Gastrocnemius medialis (tissue), 4 donors: ENCODE measurements at places on chromosomes 3 and 15. TPM values are rescaled to one million over a fixed set of nuclear protein-coding genes. Genes with fewer than 3 reads are reported as not detected.

Gene GOLGA8G
- total RNA-seq = not detected

Gene SLC24A5
- total RNA-seq = not detected

Gene BDH1
- 7.1 TPM for total RNA-seq

Gene EPM2AIP1
- 5.3 TPM for total RNA-seq

DNA sequence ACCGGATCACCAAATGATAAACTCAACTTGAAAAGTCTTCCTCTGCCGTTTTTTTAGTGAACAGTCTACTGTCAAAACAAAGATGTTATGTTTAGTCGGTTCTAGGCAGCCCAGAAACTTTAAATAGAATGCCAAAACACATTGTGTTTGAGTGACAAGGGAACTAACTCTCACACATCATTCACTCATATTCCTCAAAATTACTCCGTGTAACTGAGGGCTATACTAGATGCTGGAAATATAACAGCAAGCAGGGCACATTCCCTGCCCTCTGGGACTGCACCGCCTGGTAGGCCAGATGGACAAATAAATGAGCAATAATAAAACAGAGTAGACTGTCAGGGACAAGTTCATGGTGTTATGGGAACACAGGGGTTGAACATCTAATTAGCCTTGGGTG is 251.4 kb downstream of the MAGI1 start:
- no peak overlapping the region for H3K4me3 ChIP-seq
- no peak for DNase-seq
- no peaks in the 10 kb centered on the region for H3K4me1 ChIP-seq
- no peak overlapping the region for H3K27ac ChIP-seq
- H3K36me3 ChIP-seq = no peaks in the 10 kb centered on the region

DNA sequence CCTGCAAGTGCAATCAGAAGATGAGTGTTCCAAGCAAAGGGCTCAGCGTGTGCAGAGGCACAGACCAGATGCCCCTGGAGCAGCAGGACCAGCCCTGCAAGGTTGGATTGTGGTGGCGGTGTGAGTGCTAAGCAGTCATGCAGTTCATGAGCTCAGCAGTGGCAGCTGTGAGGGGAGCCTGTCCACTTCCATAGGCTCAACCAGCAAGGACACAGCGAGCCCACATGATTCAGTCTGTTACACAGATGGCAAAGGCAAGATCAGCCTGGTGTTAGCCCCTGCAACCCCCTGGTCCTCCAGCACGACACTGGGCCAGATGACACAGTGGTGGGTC is 95.9 kb upstream of the PRR23E start:
- no peak for DNase-seq
- H3K4me1 ChIP-seq = no peaks in the 10 kb centered on the region
- H3K4me3 ChIP-seq = no peak overlapping the region
- no peaks in the 10 kb centered on the region for H3K36me3 ChIP-seq
- H3K27me3 ChIP-seq = no peaks in the 10 kb centered on the region

- H3K4me1 ChIP-seq = no peaks in the 10 kb centered on the region
- H3K27me3 ChIP-seq = no peaks in the 10 kb centered on the region
- no peak overlapping the region for H3K4me3 ChIP-seq
- DNase-seq = no peak
- no peak overlapping the region for H3K27ac ChIP-seq
These were observed 123.7 kb downstream of the ALDH1A2 start for GRCh38 chr15:57941816-57942215.

DNA sequence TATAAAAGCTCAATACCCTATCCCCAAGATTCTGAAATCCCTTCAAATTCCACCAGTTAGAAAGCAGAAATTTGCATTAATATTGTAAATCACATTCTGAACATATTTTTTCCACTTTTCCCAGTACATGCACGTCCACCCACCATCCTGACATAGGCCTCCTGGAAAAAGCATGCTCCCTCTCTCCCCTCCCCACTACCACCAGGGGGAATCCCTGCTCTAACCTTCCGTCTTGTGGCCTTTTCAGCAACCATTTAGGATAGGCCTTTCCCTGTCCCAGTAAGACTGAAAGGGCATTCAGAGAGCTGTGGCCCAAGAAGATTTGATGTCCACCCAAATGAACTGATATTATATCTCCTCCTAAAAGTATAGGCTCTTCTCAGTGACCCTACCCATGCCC is 182.1 kb downstream of the ARRDC4 start:
- no peaks in the 10 kb centered on the region for H3K27me3 ChIP-seq
- no peak for DNase-seq
- no peaks in the 10 kb centered on the region for H3K36me3 ChIP-seq
- no peak overlapping the region for H3K27ac ChIP-seq
